ENCODE measurements at places on chromosomes 4 and X.

- DNase-seq = no peak
Measured at GRCh38 chr4:182854466-182854865, 62.7 kb downstream of the DCTD start.

- no peak for DNase-seq
Measured at GRCh38 chr4:71958978-71959377, 72.8 kb upstream of the NPFFR2 start.

DNA sequence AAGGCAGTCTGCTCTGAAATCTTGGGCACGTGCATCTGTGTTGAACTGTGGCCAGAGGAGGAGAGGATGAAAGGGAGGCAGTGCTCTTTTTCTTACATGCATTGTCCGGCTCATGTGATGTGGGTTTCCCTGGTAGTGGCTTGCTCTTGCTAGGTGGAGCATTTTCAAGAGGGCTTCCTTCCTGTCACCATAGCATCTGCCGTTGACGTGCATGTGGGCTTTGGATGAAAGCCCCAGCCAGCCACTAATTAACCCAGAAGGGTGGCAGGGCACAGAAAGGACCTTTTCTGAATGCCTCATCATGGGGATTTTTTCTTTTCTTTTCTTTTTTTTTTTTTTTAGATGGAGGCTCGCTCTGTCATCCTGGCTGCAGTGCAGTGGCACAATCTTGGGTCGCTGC is 121.3 kb downstream of the GPR143 start:
- peak; percentile 3 for DNase-seq

DNA sequence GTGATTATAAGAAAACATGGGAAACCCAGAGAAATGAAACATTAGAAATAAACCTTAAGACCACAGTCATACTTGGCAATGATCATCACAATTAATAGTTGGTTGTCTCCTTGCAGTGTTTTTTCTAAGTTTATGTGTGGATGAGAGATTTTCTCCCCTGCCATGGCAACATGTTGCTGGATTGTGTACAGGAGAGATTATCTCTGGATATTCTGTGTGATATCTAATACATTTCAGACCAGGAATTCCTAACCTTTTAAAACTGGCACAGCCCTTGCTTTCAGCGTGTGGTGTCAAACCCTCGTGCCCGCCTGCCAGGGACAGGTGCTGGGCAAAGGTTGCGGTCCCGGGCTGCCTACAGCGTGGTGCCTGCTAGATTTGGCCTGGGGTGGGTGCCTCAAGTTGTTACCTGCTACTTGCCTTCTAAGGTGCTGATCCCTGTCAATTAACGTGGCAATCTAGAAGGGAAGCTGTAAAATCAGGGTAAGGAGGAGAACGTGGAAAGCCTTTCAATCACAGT is 100.5 kb downstream of the TMEM131L start:
- DNase-seq = no peak

Measured in effector CD8-positive, alpha-beta T cell (primary cell).